ENCODE measurements at places on chromosomes 2 and 18.

- DNase-seq, result peak; percentile 72
Observed at GRCh38 chr18:78242806-78243205, 736.8 kb upstream of the SALL3 start.

- no peak for DNase-seq
Observed at GRCh38 chr2:237147317-237147716, 61.6 kb downstream of the COPS8 start.

GRCh38 chr2:227326783-227327182 lies 1.7 kb downstream of the MFF start:
- no peak for DNase-seq

GRCh38 chr2:26430826-26431225 lies 29.1 kb downstream of the DRC1 start:
- DNase-seq, result no peak

- DNase-seq, result no peak
Observed at GRCh38 chr18:13378150-13378549, 159.6 kb downstream of the LDLRAD4 start.

GRCh38 chr2:96934182-96934495 lies 52.2 kb downstream of the FAM178B start:
- DNase-seq, result no peak

- DNase-seq, result no peak
Observed at GRCh38 chr2:233179848-233180366, 71.6 kb upstream of the ATG16L1 start.

- DNase-seq, result no peak
Observed at GRCh38 chr2:190500054-190500502, 34.4 kb downstream of the NEMP2 start.

- DNase-seq, result no peak
Observed at GRCh38 chr2:218824004-218824403, 7.6 kb downstream of the PRKAG3 start.

DNA sequence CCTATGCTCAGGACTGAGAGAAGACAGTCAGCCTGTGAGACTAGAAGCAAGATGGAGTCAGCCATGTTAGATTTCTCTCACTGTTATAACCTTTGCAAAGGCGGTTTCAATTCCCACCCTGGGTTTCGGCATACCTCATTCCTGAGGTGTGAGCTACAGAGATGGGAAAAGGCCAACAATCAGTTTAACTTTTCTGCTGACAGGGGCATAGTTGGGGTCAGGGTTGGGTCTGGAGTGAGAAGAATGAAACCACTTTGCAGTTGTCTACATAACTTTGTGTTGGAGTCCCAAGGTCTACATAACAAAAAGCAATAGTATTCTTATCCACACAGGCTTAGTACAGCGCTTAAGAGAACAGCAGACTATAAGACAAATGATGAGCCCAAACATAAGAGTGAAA lies 28.1 kb upstream of the FEZ2 start:
- DNase-seq, result no peak

- DNase-seq, result no peak
Observed at GRCh38 chr2:233418761-233419546, 64.7 kb downstream of the DGKD start.

DNA sequence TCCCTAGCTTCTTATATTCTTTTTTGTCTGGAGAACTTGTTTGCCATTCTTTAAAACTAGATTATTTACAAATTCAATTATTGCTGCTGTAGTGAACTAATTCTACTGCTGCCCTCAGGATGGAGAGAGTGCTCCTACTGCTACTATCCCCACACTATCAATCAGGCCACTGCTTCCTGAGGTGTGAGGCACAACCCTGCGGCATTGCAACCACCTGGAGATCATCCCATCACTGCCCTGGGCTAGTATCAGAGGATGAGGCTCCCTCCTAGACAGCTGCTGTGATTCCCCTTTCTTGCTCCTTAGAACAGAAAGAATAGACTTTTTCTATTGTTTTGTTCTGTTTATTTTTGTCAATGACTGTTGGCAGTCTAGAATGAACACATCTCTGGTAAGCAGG lies 146.6 kb downstream of the CDH19 start:
- no peak for DNase-seq

GRCh38 chr2:191926671-191927070 lies 79.8 kb upstream of the CAVIN2 start:
- no peak for DNase-seq

GRCh38 chr2:159960414-159960813 lies 102.0 kb downstream of the PLA2R1 start:
- no peak for DNase-seq

GRCh38 chr2:234293973-234294372 lies 202.9 kb downstream of the ARL4C start:
- no peak for DNase-seq

DNA sequence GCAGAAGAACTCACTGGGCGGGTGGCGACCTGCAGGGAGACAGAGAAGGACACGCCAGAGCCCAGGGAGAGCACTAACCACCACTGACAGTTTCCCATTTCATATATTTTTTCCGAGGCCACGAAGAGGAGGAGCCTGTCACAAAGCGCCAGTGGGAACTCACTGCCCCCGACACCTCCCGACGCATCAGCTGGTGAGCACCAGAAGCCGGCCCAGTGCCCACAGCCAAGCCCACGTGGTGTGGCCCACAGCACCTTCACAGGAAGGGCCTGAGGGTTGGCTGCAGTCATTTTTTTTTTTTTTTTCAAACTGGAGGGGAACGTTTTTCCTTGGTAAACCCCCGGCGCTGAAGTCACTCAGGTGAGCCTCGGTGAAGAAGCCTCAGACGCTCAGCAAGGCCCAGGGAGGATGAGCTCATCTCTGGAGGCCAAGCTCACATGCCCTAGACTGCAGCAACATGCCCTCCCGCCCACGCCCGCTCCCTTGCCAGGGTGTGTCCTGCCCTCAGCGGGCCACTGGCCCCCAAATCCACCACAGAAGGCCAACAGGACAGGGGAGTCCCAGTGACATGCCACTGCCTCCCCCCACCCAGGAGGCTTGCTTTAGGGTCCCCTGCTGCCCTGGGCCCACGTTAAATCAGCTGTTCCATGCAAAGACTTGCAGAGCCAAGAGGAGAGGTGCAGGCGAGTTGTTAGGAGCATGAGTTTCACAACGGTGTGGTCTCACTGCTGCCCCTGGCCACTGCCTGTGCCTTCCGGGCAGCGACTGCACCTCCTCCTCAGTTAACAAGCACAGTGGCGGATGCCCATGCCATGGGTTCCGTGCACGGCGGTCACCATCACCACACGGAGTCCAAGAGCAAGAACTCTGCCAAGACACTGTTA lies 68.1 kb downstream of the PARD6G start:
- no peak for DNase-seq

DNA sequence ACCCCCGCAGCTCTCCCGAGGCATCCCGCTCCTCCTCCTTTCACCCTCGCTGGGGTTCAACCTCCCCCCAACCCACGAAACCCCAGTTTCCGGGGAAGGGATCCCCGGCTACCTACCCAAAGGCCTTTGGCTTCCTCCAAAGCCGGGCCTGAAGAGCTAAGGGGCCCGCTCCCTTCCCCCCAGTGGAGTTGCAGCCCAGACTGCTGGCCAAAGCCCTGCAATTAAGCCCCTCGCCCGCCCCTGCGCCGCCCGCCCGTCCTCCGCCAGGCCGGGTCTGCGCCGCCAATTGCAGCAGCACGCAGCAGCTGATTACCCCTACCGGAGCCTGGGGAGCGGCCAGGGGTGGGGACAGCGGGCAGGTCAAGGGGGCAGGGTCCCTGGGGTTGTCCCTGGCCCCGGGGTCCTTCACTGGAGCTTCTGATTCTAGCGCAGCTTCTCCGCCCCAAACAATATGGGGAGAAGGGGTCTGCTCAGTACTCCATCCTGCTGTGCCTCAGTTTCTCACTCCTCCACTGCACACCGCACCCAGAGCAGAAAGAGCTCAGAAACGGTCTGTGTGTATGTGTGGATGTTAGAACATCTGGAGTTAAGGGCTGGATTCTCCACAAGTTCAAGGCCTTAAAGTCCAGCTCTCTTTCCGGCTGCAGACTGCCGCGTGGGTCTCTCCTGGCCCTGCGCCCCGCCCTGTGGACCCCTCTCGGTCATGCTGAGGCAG lies 16.9 kb downstream of the WNT10A start:
- no peak for DNase-seq

GRCh38 chr2:145314119-145314633 lies 794.3 kb upstream of the ZEB2 start:
- no peak for DNase-seq

GRCh38 chr2:41710944-41711343 lies 336.9 kb upstream of the PKDCC start:
- DNase-seq, result no peak

DNA sequence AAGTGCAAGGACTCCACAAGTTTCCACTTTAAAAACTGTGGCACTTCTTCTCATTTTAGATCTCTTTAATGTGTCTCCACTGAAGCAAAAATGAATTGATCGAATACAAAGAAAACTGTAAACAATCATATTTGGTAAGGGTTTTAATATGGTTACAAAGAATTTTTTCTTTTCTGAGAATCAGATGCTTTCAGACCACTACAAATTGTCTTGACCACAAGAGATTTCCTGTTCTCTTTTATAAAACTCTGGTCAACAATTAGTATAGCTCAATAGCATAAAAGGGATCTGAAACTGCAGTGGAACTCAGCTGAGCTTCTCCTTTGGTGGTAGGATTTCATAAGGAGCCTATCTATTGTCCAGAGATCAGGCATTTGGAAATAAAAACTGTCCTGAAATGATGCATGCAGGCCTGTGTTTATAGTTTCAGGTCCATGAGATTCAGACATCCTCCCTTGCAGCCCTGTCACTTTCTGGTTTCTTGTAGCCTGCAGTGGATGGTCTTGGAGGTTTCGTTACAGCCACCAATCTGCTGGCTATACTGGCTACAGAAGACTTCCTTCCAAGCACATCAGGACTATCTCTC lies 120.0 kb downstream of the DOCK10 start:
- DNase-seq, result no peak

DNA sequence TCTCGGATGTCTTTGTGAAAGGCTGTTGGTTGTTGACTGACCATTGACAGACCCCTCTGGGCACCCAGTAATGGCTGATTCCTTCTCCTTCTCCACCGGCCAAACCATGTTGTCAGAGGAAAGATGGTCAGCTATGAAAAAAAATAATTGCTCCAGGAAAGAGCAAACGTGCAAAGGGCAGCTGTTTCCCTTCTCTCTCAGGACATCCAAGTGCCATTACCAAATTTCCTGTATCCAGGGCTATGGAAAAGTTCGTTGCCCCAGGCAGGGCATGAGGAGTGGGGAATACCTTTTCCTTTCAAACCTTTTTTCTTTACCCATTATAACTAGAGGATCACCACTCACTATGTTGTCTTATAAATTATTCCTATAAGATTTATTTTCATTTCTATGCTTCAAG lies 321.5 kb upstream of the HNRNPA3 start:
- no peak for DNase-seq

GRCh38 chr2:227884511-227884947 lies 13.1 kb downstream of the DAW1 start:
- peak; percentile 21 for DNase-seq
